ENCODE measurements at places on chromosomes 1 and 21.

DNA sequence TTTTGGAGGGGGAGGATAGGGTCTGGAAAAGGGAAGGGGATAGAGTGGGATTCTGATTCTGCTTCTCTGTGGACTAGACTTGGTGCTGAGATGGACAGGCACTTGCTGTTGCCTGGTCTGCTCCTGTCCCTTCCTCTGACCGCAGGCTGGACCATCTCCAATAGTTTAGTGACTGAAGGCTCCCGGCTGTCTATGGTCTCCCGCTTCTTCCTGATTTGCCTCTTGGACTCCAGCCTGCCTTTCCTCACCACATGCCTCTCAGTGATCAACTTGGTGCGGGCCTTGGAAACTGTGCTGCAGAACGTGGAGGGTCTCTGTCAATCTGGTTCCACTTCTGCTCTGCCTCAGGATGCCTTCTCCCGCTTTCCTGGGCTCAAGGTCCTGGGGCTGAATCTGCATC lies 6.3 kb upstream of the ZSCAN20 start:
- DNase-seq: no peak

DNA sequence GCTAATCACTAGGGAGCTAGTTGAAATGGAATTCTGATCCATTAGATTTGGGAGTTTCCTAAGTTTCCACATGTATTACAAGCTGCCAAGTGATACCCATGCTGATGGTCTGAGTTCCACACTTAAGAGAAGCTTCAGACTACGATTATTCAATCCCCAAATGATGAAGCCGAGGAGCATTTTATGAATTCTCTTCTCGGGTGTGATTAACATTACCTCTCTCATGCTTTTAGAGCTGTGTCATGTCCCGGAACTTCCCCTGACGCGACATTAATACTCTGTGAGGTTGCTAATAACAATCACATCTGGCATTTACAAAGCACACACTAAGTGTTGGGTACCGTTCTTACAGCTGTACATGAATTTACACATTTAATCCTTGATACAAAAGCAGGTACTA lies 63.0 kb downstream of the KCNJ15 start:
- DNase-seq: no peak

GRCh38 chr1:10252508-10252907 lies 42.1 kb downstream of the KIF1B start:
- DNase-seq: no peak

DNA sequence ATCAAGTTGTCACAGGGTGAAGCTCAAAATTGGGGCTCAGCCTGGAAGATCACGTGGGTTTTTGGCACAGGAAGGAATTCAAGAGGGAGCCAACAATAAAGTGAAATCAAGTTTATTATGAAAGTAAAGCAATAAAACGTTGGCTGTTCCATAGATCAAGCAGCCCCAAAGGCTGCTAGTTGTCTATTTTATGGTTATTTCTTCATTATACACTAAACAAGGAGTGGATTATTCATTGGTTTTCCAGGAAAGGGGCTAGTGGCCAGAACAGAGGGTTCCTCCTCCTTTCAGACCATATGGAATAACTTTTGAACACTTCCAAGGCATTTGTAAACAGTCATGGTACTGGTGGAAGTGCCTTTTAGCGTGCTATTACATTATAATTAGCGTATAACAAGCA lies 723.5 kb upstream of the ADAMTS5 start:
- no peak for DNase-seq

DNA sequence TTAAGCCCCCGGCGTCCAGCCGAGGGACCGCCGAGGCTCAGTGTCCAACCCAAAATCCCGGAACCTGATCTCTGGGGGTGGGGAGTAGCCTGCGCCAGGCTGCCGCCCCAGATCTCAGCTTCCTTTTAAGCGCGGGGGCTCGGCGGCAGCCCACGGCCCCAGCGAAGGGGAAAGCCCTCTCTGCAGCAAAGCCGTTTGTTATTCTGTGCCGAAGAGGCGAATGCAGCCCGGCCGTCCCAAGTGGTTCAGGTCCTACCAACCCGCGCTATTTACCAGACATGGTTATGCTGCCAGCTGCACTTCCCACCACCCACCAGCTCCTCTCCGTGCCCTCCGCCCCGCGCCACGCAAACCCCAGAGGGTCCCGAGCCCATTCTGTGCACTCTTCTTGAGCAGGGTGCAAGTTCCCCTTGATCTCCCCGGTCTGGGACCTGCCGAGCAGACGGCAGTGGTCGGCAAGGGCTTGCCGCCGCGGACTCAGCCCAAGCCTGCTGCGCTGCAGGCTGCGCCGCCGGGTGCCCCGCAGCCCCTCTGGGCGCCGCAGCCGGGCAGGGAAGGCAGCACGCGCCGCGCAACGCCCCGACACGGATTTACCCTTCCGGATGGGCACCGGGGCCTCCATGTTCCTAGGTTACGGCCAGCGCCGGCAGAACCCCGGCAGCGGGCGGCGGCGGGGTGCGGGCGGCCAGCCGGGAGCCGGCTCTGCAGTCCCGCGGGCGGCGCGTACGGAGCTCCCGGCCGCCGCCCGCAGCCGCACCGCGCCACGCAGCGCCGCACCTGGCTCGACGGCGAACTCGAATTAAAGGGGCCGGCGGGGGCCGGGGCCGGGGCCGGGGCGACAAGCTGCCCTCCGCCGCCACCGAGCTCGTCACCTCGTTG lies 738 bp upstream of the KCNA2 start:
- DNase-seq: no peak

GRCh38 chr1:48109390-48110013 lies 112.3 kb upstream of the TRABD2B start:
- DNase-seq: no peak

- no peak for DNase-seq
These were observed 9.8 kb downstream of the MIXL1 start for GRCh38 chr1:226233293-226233692.

DNA sequence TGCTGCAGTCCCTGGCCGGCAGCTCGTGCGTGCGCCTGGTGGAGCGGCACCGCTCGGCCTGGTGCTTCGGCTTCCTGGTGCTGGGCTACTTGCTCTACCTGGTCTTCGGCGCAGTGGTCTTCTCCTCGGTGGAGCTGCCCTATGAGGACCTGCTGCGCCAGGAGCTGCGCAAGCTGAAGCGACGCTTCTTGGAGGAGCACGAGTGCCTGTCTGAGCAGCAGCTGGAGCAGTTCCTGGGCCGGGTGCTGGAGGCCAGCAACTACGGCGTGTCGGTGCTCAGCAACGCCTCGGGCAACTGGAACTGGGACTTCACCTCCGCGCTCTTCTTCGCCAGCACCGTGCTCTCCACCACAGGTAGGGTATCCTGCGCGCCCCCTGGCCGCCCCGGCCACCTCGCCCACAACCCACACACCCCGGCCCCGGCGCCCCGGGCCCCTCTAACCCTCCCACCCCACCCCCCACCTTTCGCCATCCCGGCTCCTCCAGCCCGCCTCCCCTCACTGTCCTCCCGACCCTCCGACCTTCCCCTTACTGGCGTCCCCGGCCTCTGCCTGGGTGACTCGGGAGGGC lies 352 bp downstream of the KCNK1 start:
- DNase-seq: no peak

DNA sequence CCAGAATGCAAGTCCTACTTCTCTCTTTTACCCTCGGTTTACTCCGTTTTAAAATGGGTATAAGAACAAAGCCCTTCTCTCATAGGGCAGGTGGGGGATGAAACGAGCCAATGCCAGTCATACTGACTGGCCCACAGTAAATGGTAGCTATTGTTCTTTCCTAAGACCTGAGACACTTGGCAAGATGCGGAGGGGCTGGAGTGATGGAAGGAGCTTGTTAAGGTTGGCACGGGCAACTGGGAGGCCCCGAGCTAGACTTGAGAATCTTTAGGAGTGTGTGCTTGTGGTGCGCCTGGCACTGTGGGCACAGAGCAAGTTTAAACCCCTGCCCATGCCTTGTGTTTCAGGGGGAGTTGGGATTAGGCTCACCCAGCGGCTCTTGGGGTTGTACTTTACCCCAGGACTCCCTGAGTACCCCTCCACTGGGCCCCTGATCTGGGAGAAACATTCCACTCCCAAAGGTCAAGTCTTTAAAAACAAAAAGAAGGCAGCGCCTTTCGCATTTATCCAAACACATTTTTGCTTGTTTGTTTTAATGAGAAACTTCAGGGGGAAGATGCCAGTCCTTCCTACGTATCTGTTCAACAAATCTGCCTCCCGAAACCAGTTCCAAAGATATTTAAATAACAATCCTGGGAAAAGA lies 240.6 kb upstream of the TMEM51 start:
- no peak for DNase-seq

DNA sequence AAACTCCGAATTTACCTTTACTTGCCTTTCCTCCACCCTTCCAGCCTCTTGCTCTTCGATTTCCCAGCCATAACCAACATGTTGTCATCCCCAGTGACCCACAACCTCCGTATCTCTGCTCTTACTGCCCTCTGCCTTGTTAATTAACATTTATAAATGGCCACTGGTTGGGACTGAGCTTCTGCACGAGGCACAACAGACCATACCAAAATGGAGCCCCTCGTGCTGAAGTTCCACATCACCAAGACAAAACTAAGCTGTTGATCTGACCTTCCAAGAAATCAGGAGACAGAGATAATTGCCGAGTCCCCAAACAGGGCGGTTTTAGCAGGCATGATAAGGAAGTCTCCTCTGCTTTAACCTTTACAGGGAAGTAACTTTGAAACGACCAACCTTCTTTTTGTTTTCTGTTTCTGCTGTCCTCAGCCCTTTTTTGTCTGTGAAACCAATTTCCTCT lies 71.9 kb downstream of the NMNAT2 start:
- DNase-seq: no peak

DNA sequence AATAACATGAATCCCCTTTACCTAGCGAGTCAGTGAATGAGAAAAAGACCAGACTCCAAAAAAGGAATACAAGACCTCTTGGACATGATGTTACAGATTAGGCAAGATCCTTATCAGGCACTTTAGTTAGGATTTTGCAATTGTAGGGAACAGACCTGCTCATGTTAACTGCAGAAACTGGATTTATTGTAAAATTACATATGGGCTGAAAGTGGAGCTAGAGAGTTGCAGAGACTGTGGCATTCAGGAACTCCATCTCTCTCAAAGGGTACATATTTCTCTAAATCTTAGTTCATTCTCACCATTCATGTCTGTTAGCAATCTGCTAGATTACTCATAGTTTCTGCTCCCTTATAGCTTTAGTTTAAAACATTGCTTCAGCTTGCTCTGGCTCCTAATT lies 142.2 kb downstream of the PAPPA2 start:
- no peak for DNase-seq
